ENCODE measurements at places on chromosomes 4 and X. TPM values are rescaled to one million over a fixed set of nuclear protein-coding genes. Genes with fewer than 3 reads are reported as not detected.

- no peak for DNase-seq
Measured at GRCh38 chr4:120055162-120055561, 11.5 kb downstream of the MAD2L1 start.

GRCh38 chr4:76306882-76307659 lies 538 bp downstream of the STBD1 start:
- DNase-seq = peak; percentile 44

DNA sequence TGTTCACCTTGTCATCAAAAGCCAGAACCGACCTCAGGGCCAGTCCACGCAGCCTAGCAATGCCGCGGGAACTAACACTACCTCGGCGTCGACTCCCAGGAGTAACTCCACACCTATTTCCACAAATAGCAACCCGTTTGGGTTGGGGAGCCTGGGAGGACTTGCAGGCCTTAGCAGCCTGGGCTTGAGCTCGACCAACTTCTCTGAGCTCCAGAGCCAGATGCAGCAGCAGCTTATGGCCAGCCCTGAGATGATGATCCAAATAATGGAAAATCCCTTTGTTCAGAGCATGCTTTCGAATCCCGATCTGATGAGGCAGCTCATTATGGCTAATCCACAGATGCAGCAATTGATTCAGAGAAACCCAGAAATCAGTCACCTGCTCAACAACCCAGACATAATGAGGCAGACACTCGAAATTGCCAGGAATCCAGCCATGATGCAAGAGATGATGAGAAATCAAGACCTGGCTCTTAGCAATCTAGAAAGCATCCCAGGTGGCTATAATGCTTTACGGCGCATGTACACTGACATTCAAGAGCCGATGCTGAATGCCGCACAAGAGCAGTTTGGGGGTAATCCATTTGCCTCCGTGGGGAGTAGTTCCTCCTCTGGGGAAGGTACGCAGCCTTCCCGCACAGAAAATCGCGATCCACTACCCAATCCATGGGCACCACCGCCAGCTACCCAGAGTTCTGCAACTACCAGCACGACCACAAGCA lies 898 bp downstream of the UBQLN2 start:
- peak; percentile 49 for DNase-seq

DNA sequence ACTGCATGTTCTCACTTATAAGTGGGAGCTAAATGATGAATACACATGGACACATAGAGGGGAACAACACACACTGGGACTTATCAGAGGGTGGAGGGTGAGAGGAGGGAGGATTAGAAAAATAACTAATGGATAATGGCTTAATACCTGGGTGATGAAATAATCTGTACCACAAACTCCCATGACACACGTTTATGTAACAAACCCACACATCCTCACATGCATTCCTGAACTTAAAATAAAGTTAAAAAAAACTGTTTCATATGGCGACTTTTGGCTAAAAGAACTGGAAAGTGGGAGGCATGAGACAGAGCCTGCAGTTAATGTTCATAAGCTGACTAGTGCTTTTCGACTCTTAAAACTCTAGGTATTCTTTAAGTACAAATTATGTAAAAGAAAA lies 98.9 kb upstream of the NPFFR2 start:
- DNase-seq = no peak

MBNL3 gene
- 1.1 TPM for total RNA-seq

DNA sequence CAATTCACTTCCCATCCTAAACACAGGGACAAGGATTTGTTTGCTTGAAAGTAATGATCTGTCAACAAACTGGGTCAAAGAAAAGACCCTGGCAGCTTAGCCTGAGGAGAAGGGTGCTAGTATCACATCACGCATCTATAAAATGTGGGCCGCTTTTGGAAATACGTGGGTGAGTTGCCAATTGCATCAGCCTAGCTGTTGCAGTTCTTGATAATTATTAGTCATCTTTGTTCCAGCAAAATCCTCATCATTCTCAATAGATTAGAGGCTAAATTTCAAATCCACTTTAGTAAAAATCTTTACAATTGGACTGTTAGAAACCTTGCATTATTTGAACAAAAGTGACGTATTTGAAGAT lies 33.6 kb upstream of the TAPT1 start:
- DNase-seq = peak; percentile 16

DNA sequence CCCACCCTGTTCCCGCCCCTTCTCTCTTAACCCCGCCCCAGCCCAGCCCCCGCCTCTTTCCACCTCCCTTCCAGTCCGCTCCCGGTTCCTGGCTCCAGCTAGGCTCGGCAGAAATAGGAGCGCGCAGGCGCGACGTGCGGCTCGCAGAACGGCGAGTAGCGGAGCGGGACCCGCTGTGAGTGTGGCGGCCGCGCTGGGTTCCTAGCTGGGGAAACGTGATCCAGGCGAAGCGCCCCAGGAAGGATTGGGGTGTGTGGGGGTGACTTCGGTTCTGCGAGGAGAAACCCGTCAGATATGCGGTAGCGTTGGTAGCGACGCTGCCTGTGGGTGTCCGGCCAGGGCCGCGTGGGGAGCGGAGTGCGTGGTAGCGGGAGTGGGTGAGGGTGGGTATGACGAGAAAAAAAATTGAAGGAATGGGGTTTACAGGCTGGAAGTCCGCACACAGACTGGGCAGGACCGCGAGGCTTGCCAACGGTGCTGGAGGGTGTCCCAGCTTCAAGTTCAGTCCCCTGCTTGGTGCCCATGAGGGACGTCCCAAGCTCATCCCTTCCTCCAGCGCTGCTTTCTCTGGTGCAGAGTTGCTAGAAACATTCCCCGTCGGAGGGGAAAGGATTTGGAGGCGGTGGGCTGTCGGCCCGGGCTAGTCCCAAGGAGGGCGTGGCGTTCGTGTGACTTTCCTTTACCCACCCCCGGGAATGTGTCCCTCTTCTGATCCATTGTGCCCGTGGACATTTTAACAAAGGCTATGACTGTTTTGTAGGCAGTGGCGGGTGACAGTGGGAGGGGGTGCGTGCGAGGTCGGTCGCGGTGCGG lies at the start of gene PRRG1:
Gene PRRG1 (plus strand): TSS at position 144 of the 813 bp plus-strand sequence. CDS start 56,886 bp downstream, outside the sequence.
- peak; percentile 83 for DNase-seq

IQCM gene
- total RNA-seq = not detected

- DNase-seq = no peak
Measured at GRCh38 chrX:57925806-57926205, 15.5 kb upstream of the ZXDA start.

- no peak for DNase-seq
Measured at GRCh38 chr4:53348046-53348445, 17.8 kb downstream of the SCFD2 start.

XG gene
- under 0.01 TPM for total RNA-seq

SUPT20HL2 gene
- not detected for total RNA-seq

GRCh38 chrX:154902408-154902807 lies 16.3 kb downstream of the F8A1 start:
- no peak for DNase-seq

DNA sequence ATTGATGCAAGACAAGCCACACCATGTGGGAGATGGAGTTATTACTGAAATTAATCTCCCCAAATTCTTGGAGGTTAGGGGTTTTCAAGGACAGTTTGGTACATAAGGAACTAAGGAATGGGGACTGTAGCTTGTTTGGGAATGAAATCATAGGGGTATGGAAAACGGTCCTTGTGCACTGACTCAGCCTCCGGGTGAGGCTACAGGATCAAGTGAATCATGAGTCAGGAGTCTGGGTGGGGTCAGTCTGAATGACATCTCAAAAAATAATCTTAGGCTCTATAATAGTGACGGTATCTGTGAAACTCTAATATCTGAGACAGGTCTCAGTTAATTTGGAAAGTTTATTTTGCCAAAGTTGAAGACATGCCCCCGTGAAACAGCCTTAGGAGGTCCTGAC lies 128.5 kb upstream of the CYSLTR1 start:
- no peak for DNase-seq

Measured in IMR-90 (cell line).